ENCODE measurements at places on chromosomes 7 and 10.
A peak's percentile ranks its signal among the peaks of the same experiment; 100 is the strongest.

GRCh38 chr7:151342102-151342646, 562 bp downstream of the NUB1 start:
- DNase-seq, result no peak

DNA sequence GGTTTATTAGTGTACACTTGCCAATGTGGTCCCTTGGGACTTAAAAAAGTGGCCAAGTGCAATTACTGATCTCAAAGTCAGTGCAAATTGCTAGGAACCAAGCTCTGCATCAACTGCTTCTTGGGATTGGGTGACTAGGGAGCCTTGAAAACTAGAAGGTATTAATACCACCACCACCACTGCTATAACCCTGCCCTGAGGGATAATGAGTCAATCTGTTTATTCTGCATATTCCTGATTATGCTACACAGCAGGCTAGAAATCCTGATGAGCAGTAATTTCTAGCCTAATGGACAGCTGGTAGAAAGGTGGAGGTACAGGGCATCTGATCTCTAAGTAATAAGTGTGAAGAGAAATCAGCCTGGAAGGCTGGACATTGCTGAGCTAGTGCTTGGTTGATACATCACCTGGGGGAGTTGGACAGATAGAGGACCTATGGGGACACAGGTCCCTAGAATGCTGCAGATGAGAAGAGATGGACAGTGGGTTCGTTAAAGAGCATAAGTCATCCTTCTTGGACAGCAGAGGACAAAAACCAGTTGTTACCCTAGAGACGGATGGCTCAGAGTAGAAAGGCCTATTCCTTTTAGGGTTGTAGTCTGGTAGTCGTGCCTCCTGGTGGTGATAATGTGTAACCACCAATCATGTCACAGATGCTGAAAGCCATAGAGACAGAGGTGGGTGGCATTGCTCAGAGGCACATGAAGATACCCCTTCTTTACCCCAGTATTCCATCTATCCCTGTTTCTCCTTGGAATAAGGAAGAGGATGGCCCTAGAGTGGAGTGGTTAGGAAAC, 554.8 kb downstream of the SORCS1 start:
- DNase-seq, result no peak

DNA sequence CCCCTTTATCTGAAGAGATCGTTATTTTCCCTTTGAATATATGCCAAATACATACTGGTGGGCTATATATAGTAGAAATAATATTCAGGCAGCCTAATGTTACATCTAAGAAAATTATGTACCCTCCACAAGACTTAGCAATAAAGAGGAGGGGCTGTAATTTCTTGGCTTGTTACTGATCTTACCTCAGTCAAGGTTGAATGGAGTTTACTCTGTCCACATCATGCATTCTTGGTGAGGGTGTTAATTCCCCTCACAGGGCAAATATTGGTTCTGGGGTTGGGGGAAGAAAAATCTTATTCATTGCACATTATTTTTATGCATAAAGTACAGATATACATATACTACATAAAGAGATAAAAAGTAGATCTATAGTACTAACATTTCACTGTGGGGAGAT, 145.8 kb upstream of the ANK3 start:
- no peak for DNase-seq

- DNase-seq, result no peak
Observed at GRCh38 chr10:45308707-45309106, 6.7 kb downstream of the OR13A1 start.

DNA sequence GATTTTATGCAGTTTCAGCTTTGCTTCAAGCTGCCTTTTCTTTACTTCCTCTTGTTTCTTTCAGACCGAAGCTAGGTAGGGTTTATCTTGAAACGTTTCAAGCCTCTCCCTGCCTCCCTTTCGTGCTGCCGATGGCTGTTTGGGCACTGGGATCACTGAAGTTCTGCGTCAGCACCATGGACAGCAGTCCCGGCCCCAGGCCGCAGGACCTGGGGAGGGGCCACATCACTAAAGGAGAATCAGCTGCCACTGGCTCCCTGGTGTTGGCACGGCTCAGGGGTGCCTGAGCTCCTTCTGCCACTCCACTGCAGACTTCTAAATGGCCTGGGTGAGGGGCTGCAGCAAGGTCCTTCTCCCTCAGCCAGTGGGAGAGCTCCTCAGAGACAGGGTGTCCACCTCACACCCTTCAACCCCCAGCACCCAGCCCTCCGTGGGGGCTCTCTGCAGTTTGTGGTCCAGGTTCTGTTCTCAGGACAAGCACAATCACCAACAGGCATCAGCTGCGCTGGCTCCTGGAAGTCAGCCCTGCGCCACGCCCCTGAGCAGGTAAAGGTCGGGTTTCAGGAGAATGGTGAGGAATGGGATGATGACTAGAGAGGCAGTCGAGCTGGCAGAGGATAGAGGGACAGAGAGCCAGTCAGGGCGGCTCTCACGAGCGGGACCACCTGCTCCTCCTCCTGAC, 387.2 kb downstream of the TCERG1L start:
- DNase-seq, result no peak

- no peak for DNase-seq
Observed at GRCh38 chr7:143296686-143297085, 8.5 kb downstream of the CASP2 start.

GRCh38 chr10:21593986-21594385, 60.0 kb downstream of the MLLT10 start:
- no peak for DNase-seq

DNA sequence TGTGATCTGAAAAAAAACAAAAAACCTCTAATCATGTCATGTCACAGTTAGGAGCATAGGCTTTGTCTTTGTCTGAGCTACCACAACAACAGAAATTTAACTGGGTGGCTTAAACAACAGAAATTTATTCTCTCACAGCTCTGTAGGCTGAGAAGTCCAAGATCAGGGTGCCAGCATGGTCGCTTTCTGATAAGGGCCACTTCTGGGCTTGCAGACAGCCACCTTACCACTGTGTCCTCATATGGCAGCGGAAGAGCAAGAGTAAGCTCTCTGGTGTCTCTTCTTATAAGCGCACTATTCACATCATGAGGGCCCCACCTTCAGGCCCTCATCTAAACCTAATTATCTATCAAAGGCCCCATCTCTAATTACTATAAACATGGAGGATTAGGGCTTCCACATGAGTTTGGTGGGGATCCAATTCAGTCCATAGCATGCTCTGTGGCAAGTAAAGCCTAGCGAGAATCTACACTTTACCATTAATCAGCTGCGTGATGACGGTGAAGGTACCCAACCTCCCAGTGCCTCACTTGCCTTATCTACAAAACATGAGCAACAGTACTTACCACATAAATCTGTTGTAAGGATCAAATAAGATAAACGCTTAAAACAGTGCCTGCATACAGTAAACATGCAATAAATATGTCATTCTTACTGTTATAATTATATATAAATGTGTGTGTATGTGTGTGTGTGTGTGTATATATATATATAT, 17.3 kb downstream of the ZNF438 start:
- no peak for DNase-seq

DNA sequence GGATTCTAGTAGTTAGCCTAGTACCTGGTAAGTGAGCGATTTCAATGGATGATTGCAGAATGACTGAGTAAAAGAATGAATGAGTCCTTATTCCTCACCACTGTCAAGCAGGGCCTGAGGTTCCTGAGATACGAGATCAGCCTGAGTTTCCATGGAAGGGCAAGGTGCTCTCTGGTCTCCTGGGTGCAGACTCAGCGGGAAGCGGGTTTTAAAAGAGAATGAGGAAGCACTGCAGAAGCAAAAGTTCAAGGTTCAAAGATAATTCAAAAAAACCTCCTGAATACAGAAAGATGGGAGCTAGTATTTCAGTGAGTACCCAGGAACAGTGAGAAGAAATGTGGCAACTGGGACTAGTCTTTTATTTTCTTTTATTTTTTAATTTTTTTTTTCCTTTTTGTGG, 4.3 kb downstream of the ZNF3 start:
- no peak for DNase-seq

DNA sequence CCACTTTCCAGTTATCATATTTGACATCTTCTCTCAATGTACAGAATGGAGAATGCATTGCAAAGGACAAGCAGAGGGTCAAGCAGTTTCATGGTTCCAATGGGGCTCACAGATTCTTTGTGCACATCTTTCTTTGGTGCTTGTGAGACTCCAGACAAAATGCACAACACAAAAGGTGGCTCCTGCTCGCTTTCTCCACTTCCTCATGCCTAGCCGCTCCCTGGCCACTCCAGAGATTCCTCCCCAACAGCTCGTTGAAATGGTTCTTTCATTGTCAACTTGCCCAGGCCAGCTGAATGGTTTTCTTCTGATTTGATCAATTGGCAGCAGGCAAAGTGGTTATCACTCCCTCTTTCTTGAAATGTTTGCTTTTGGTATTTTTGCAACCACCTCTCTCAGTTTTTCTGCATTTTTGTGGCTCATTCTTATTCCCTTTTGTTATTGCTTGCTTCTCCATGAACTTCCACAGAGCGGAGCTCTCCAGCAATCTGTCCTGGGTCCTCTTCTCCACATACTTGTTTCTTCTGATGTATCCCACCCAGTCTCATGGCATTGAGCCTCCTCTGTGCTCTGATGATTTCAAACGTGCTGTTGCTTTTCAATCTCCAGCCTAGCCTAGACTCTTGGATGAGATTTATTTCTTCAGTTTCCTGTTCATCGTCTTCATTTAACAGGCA, 507.8 kb upstream of the MKI67 start:
- DNase-seq, result no peak

- DNase-seq, result no peak
Observed at GRCh38 chr10:121698336-121698735, 100.1 kb upstream of the FGFR2 start.

DNA sequence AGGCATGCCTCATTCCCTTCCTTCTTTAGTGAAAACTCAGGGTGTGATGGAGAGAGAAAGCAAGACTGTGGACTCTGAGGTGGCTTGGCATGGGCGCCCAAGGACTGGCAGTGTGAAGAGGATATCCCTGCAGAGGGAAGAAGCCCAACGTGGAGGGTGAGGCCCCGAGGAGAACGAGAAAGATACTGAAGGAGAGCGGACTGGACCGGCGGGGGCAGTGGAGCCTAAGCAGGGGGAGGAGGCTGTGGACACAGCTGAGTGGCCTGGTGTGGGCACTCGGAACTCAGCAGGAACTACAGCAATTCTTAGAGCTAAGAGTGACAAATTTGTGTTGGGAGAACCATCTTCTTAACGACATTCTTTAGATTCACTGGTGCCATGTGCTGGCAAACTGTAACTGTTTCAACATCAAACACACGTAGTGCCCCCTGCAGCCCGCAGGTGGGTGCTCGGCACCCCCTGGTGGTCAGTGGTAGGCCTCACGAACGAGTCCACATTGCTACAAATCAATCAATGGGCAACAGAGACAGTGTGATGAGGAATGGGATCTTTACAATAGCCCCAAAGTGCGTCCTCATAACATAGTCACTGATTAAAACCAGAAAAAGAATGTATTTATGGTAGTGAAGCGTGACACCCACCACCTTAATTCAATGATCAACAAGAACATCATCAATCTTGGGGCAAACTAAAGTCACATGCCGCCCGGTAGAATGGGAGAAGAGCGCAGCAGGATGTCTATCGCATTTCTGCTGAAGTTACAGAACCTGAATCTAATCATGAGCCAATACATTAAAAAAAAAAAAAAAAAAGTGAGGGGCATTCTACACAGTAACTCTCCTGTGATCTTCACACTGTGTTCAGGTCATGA, 2.0 kb upstream of the SFTPA1 start:
- DNase-seq, result no peak

DNA sequence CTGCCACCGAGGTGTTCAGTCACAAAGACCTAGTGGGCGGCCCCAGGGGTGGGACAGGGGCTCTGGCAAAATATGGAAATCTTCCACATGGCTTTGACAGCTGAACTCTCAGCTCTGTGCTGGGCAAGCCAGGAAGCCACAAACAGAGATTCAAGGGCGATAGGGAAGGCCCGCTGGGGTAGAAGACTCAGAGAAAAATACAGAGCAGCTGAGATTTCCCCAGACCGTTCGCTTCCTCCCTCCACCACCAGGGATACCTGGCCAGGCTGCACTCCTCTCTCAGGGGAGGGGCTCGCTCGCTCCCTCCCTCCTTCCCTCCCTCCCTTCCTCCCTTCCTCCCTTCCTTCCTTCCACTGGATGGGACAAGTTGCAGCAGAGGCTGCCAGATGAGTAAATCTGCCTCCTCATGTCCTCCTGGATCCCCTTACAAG, 260.5 kb downstream of the PRPF18 start:
- DNase-seq, result no peak

DNA sequence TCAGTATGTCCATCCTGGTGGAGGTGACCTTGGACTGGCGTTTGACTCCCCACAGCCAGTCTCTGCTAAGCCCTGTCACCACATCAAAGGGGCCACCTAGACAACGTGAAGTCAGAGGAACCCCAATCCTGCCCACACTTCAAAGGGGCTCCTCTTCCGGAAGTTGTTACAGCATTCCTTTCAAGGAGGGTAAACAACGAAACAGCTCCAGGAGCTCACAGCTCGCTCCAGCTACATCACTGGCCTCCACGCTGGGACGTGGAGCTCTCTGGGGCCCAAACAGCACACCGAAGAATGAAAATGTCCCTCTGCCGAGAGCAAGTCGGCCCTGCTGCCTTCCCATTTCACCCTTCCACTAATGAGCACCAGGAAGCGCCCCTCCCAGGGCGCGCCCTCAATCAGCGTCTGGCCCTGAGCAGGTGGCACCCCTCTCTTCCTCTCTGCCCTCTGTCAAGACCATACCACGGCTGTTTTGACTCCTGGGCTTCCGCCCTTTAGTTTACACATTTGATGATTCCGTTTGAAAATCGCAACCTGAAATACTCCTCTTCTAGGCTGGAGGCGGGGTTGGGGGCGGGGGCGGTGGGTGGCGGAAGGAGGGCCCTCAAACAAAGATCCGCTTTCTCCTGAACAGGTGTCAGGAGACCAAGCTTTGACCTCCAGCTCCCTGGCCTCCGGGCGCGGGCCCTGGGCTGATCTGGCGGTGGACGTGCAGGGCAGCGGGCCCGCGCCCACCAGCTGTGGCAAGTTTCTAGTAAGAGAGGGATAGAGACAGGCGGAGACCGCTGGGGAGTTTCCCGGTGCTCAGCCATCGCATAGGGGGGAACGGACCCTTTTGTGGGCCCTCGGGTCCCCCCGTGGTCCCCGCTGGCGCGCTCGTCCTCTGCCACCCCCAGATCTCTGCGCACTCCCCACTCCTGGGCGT, 53.1 kb upstream of the KDM7A start:
- peak; percentile 16 for DNase-seq

- DNase-seq, result no peak
Observed at GRCh38 chr7:15043931-15044330, 141.4 kb upstream of the DGKB start.

DNA sequence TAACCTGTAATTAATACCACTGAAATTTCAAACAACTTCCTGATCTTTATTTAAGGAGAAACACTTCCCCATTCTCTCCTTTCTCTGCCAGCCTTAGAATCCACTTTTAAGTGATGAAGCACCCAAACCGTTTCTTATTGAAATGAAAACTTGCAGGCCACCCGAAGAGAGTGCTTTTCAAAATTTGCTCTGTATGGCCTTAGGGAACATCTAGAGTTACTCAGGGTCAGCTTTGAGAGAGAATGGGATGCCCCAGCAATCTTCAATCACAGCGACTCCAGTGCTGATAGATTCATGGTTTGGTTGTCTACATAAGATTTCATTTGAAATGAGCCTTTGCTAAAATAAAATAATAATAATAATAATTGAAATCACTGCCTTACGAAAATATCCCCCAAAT, 323.1 kb downstream of the PCLO start:
- DNase-seq, result no peak

- no peak for DNase-seq
Observed at GRCh38 chr7:130303127-130303526, 10.2 kb downstream of the CPA4 start.

All from gastrocnemius medialis (tissue), 4 donors.